ENCODE measurements at places on chromosomes 5 and 9.

DNA sequence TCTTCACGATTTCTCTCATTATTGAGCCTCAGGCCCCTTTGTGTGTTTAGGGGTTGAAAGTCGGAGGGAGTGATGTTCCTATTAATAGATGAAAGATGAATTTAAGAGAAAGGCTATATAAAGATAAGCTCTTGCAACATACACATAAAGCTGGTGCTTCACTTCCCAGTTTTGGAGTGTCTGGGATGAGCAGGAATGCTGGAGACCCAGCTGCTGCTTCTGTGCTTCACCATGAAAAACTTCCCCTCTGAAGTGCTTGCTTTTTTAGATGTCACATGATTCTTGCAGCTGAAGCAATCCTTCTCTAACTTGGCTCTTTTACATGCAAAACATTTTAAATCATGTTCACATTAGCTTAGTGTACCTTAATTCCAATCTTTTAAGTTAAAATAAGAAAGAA is 19.7 kb upstream of the SNCAIP start:
- peak; percentile 42 for DNase-seq

GRCh38 chr9:128124451-128124850 is 3.1 kb downstream of the PTGES2 start:
- no peak for DNase-seq

- no peak for DNase-seq
These were observed 259.8 kb downstream of the ARRDC3 start for GRCh38 chr5:91123291-91123690.

DNA sequence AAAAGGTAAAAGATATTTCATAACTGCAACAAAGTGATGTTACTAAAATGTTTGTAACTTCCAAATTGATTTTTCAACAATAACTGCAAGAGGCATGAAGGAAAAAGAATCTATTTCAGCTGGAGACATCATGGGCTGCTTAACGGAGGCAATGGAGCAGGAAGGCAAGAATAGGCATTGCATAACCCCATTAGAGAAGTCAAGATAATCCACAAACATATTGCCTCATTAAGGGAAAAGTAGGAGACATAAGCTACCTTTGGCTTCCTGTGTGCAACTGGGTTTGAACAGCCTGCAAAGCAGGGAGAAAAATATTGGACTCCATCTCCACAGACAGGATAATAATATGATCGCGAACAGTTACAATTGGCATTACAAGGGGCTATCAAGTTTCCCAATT is 46.7 kb downstream of the SLCO4C1 start:
- no peak for DNase-seq

GRCh38 chr5:141914199-141914743 is 9.4 kb upstream of the DELE1 start:
- DNase-seq = no peak

GRCh38 chr9:111287127-111287526 is 42.9 kb downstream of the OR2K2 start:
- DNase-seq = peak; percentile 88

- no peak for DNase-seq
These were observed 197.5 kb downstream of the TUSC1 start for GRCh38 chr9:25480696-25481095.

DNA sequence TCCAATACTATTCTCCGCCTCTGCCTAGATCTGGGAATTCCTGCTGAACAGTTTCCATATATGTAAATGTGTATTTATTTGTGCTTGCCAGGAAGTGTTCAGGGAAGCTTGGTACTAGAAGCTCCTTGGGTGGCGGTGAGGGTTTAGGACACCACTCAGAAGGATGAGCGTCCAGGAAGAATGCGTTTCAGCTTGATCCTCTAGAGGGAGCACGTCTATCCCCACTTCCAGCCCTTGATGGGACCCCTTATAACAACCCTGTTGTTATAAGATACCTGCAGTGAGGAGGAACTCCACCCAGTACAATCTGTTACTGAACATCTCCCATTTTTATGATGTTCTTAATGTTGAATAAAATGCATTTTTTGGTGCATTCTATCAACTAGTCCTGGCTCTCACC is 88.9 kb downstream of the CYFIP2 start:
- no peak for DNase-seq

GRCh38 chr9:5286262-5286661 is 18.3 kb downstream of the RLN2 start:
- DNase-seq = no peak

DNA sequence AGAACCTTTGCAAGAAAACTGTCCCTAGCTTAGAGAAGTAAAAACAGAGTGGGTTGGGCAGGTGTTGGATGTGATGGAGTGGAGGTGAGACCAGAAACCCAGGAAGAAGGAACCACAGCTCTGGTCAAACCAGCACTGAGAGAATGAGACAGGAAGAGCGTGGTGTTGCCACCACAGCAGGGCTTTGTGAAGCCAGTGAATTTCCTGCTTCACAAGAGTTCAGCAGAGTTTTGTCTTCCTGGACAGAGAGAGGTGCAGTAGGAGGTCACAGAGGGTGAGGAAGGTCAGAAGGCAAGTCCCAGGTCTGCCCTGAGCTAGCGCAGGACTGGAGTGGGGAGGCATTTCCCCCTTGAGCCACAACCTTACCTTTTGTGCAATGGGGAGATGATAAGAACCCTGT is 2306.2 kb upstream of the ACO1 start:
- no peak for DNase-seq

DNA sequence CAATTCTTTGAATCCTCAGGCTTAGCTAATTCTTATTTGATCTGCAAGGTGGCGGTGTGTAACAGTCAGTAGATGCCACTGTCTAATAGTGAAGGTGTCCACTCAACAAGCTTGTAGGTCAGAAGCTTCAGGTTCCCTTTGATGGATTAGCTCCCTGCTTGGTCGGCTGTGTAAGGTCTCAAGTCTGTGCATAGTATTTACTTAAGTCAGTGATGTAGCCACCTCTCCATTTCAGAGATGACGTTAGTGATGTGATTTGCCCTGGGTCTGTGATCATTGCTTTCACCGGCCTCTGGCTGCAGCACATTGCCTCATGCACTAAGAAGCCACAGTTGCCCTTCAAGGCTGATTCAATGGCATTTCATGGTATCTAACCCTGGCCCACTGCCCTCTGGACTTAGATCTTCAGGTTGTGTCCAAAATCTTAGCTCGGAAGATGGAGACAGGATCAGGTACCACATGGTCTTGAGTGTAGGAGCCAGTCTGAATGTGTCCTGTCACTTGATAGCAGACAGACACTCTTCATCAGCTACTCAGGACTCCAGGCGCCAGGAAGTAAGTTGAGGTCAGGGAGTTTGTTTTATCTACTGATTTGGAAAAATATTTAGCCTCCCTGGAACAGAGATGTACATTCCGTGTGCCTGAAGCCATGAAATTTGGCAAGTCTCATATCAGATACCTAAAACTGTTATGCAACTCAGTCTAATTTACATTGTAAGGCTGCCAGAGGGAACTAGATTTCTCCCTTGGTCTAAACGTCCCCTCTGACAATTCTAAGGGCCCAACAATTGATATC is 42.9 kb downstream of the SUB1 start:
- DNase-seq = no peak

DNA sequence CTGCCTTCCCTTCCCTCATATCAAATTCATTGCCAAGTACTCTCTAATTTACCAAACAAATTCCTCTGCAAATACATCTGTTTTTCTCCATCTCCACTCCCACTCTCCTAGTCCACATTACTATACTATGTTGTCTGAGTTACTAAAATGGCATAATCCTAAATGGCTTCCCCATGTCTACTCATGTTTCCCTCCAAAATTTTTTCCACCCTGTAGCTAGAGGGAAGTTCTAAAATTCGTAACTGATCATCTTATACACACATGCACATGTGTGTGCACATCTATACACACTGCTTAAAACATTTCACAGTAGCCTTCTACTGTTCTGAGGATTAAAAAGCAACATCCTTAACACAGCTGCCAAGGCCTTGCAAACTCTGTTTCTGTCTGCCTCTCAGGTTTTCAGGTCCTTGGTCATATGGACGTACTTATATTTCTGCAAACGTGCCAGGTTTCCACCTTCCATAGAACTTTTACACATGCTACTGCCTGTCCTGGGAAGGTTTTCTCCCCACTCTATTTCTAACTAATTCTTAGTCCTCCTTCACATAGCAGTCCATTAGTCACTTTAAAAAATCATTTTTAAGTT is 140.6 kb downstream of the LURAP1L start:
- no peak for DNase-seq

- DNase-seq = peak; percentile 43
These were observed 48.5 kb downstream of the MFAP3 start for GRCh38 chr5:154087260-154087659.

DNA sequence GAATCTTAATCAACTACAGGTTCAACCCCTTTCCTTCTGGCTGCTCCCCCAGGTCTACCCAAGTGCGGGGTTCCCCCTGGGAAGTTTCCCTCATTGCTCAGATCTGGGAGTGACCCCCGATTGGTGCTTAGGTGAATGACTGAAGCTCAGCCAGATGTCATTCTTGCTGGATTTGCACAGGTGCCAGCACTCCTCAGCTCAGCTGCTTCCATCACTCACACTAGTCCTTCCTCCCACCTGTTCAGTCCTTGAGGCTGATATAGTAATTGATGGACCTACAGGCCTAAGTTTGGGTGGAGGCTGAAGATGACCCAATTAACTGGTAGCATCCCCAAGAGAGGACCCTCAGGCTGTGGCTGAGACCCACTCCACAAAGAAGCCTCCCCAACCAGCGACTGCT is 32.9 kb downstream of the PRLR start:
- no peak for DNase-seq

DNA sequence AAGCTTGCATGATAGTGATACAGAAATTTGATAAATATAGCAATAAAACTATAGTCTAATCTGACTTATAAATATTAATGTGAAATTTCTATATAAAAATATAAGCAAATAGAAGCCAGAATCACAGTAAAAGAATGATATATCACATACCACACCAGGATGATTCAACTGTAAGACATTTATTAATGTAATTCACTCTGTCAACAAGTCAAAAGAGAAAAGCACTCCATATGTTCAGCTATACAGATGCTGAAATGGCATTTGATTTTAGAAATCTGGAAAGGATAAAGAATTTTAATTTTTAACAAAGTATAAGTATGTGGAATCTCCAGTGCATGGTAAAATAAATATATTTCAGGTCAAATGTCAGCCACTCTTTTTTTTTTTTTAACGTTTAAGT is 372.4 kb downstream of the KCNN2 start:
- DNase-seq = peak; percentile 39

DNA sequence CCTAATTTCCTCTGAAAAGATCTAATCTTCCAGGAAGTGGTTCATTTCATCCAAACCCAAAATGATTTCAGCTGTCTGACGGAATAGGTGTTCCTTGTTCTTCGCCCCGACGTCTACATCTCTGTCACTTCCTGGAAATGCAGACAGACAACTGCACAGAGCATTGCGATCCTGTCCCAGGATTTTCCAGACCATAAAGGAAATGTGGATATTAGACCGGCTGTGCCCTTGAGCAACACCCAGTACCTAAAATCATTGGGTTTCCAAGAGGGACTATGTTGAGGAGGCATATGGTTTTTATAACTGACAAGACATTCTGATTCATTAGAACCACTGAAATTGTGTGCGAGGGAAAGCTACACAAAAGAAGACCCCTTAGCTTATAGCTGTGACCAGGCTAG is 74.2 kb downstream of the MSX2 start:
- DNase-seq = peak; percentile 59

DNA sequence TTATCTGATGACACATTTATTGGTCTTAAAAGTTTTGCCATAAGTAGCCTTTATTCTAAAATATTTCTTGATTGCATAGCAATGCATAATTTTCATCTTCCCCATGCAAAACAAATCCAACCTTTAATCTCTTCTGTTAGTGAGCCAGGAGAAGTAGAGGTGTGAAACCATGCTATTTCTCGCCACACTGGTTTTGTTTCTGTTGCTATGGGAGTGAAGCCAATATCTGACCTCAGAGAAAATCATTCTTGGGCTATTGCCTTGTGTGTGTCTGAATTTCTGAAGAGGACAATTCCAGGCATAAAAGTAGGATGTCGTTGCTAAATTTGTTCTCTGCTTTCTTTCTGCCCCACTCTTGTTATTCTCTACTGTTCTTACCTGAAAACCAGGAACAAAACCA is 183.6 kb downstream of the PTTG1 start:
- no peak for DNase-seq

- peak; percentile 19 for DNase-seq
These were observed 578.0 kb downstream of the EFNA5 start for GRCh38 chr5:107092695-107093094.

- no peak for DNase-seq
These were observed 134.9 kb downstream of the ST8SIA4 start for GRCh38 chr5:100768221-100768620.

DNA sequence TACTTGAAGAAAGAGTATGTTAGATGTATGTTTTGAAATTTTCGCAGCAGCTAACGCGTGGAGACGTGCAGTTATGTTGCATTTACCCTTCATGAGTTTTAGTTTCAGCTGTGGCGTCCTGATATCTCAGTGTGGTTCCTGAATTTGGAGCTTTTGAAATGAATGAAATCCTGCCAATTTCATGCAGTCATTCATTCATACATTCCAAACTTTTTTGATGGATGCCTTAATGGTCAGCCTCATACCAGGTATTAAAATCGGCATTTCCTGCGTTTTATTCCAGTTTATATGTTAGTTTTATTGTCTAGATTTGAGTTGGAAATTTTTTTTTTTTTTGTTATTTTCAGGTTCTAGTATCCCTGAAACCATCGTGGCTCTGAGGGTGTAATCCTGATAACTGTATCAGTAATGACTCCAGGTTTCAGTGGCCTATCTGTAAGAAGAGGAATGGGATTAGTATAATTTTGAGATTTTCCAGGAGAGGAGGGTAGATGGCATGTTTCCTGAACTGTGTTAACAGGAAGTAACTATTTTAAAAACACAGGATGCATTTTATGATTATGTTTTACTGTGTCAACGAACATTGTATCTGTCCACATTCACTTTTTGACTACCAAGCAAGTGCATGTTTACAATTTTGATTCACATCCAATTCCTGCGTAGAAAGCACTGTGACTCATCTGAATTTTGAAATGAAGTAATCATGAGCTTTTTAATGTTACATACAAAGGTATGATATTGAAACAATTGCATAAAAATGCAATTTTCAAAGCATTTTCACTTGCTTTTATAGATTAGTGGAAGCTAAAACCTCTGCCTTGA is 1.0 kb downstream of the FOCAD start:
- DNase-seq = peak; percentile 71

DNA sequence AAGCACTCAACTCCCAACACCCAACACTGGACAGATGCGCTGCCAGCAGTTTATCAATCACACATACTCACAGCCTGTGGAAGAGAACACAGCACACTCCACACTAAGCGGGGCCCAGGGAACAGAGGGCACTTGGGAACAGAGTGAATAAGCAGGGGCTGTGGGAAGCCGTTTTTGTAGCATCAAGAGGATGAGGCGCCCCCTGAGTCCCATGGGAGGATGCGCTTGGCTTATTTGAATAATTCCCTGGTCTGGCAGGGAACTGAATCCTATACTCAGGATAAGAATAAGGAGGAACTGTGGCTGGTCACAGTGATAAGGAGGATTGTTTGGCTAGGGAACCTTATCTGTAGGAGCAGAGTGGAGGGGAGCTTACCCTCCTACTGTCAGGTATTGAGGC is 96.1 kb upstream of the DNAH5 start:
- DNase-seq = peak; percentile 39

GRCh38 chr9:137843355-137843754 is 34.2 kb upstream of the CACNA1B start:
- DNase-seq = no peak

GRCh38 chr5:73759771-73760170 is 133.8 kb downstream of the ARHGEF28 start:
- DNase-seq = no peak

All from fibroblast of skin of right quadriceps (primary cell).